ENCODE measurements at places on chromosomes 16 and 17. TPM values are rescaled to one million over a fixed set of nuclear protein-coding genes. Genes with fewer than 3 reads are reported as not detected.

The RNF222 gene
- polyA plus RNA-seq, result 0.12 TPM

The ADAMTS18 gene
- 3.6 TPM for polyA plus RNA-seq

The SAMD14 gene
- 14.2 TPM for polyA plus RNA-seq

DNA sequence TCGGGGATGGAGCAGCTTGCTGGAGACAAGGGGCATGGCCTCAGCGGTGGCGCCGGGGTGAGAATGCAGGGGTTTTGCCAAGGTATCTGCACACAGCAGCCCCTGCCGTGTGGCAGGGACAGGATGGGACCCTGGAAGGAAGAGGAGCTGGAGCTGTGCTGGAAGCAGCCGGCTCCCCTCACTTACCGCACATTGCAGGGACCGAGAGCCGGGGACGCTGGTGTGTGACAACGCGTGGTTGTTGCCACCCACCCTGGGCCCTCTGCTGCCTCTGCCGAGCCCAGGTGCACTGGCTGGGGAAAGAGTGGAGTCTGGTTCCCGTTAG is 3.0 kb downstream of the NUBP2 start:
- no peak for DNase-seq

DNA sequence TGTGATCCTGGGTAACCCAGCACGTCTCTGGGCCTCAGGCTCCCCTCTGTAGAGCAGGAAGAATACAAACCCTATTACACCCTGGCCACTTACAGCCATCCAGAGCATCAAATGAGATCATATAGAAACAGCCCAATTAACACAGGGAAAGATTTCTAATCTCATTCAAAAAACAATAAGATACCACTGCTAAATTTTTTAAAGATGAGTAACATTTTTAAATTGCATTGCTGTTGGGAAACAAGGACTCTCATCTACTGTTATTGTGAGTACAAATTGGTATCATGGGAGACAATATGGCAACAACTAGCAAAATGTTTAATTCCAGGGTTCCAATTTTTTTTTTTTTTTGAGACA is 41.1 kb downstream of the SRL start:
- DNase-seq, result no peak

DNA sequence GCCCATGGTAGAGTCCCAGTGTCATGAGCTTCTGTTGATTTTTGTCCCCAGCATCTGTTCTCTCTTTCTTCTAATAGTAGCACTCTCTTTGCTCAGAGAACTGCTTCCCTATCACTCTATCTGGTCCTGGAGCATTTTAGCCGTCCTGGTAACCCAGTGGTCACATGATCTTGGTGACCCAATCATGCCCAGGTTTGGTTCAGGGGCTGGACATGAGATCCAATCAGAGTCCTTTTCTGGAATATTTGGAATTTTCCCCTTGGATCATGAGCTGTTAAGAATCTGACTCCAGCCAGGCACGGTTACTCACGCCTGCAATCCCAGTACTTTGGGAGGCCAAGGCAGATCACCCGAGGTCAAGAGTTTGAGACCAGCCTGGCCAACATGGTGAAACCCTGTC is 197.0 kb downstream of the RAB11FIP4 start:
- DNase-seq, result no peak

- no peak for DNase-seq
Measured at GRCh38 chr17:4999430-5000093, 1.8 kb downstream of the KIF1C start.

The AGRP gene
- not detected for polyA plus RNA-seq

The CEP295NL gene
- 0.15 TPM for polyA plus RNA-seq

DNA sequence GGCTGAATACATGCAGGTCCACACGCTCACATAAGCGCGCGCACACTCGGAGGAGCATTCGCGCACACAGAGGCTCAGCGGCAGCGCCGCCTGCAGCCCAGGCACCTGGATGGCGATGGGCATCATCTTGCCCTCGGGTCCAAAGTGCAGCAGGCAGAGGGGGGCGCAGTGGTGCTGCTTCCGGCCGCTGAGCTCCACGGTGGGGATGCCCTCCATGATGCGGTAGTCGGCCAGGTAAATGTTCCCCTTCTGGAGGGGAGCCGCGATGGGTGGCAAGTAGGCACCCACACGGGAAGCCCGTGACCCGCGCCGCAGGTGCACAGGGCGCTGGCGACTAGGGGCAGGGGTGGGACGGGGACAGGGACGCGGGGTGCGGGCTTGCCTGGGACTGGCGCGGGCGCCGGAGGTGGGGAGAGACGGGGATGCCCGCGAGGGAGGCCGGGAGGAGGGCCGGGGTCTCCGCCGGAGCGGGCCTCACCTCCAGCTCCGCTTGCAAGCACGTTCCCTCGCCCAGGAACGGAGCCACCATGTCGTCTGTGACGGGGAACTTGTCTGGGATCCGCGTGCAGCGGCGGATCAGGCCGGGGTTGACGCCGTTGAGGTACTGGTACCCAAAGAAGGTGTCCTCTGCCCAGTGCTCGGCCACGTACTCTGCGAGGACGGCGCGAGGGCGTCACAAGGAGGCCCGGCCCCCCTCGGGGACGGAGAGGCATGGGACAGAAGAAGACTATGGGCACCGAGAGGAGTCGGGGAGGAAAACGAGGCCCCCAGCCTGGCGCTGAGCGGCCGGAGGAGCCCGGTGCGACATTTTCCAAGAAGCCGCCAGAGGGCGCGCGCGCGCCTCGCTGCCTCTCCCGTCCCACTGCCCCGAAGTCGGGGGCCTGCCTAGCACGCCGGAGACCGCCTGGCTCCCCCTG is 8.0 kb downstream of the ALOX12B start:
- DNase-seq, result no peak

DNA sequence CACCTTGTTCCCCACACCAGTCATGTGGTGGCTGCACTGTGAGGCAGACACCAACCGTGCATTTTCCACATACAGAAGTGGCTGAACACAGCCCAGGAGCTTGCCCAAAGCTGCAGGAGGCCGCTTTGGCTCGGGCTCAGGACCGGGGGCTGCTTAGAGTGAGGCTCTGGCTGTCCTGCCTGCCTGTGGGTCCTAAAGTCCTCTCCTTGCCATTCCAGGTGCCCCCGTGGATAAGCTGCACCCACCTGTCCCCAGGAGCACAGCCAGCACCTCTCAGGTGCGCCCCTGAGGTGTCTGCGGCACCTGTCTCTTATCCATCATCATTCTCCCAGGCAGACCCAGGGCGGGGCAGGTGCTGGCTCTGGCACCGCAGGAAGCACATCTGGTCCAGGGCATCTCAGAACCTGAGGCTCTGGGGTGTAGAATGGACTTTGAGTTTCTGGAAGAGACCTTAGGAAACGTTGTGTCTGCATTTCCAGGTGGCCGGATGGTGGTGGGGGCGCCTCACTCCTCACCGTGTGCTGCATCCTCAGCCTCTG is 180.5 kb upstream of the ZNF469 start:
- no peak for DNase-seq

DNA sequence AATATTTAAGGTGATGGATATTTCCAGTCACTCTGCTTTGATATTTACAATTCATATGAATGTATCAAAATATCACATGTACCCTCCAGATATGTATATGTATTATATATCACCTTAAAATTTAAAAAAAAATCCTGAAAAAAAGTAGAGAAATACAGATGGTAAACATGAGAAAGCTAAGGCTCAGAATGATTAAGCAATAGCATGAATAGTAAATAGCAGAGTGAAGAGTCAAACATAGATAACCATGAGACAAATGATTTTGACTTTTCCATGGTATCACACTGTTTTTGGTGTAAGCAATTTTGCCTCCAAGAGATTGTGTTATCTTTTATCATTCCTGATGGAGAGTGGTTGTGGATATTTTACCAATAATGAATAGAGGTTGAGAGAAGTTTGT is 868.8 kb downstream of the CDH11 start:
- no peak for DNase-seq

The LRRC3C gene
- polyA plus RNA-seq, result not detected

GRCh38 chr17:79530361-79531105 is 80.3 kb downstream of the RBFOX3 start:
- DNase-seq, result no peak

GRCh38 chr16:75308011-75308410 is 56.6 kb upstream of the BCAR1 start:
- no peak for DNase-seq
